A172 (cell line): ENCODE measurements at places on chromosomes 7 and 10.

- DNase-seq, result no peak
Observed at GRCh38 chr7:100614308-100614861, 2.0 kb downstream of the MOSPD3 start.

DNA sequence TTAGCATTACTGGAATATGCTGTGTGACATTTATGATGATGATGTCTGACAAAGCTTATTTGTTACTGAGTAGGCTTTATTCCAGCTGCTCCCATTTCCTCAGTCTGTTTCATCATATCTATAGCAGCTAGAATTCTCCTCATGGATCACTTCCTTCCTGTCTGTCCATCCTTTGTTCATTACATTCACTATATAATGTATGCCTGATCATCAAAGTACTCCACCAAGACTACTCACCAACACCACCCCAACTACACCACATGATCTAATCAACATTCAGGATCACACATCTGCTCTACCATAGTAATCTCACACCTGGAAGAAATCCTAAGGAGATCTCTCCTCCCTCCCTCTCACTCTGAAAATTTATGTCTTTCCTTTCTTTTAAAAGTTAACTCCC lies 61.3 kb downstream of the APBB1IP start:
- DNase-seq, result no peak

DNA sequence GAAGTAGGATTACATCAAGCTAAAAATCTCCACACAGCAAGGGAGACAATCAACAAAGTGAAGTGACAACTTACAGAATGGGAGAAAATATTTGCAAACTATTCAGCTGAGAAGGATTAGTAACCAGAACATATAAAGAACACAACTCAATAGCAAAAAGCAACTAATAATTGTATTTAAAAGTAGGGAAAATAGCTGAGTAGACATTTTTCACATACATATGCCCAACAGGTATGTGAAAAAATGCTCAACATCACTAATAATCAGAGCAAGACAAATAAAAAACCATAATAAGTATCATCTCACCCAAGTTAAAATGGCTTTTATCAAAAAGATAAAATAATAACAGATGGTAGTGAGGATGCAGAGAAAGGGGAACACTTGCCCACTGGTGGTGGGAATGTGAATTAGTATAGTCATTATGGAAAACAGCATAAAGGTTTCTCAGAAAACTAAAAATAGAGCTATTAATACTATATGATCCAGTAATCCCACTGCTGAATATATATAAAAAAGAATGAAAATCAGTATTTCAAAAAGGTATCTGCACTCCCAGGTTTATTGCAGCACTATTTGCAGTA lies 784.5 kb upstream of the C7orf33 start:
- no peak for DNase-seq

DNA sequence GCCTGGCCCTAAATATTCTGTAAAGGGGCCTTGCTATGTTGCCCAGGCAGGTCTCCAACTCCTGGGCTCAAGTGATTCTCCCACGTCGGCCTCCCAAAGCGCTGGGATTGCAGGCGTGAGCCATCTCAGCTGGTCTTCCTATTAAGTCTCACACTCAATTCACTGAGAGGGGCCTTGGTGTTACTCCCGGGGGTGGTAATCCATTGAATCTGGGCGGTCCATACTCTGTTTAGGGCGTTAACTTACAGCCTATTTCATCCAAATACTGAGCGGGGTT lies 665 bp upstream of the SRRT start:
- DNase-seq, result no peak

GRCh38 chr10:37872955-37873354 lies 15.5 kb upstream of the ZNF248 start:
- no peak for DNase-seq

DNA sequence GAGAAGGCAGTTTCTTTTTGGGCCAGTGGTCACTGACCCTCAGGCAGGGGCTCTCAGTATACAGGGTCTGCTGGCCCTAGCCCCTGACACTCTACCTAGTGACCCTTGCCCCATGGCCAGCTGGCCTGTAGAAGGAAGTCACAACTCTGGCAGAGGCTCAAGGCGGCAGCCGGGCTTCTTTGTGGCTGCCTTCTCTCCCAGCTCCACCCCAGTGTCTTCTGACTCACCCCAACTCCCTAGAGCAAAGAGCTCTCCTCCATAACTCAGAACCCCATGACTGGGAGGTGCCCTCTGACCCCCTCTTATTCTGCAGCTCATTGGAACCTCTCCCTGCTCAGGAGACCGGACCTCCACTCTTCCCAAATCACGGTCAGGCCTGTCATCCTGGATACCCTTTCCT lies 358.2 kb downstream of the FGFR2 start:
- DNase-seq, result no peak

GRCh38 chr7:80650030-80650429 lies 11.6 kb downstream of the CD36 start:
- DNase-seq, result no peak

GRCh38 chr7:88347090-88347489 lies 40.4 kb upstream of the STEAP4 start:
- DNase-seq, result no peak

- peak; percentile 87 for DNase-seq
Observed at GRCh38 chr10:96588616-96589419, 2.0 kb upstream of the TM9SF3 start.

DNA sequence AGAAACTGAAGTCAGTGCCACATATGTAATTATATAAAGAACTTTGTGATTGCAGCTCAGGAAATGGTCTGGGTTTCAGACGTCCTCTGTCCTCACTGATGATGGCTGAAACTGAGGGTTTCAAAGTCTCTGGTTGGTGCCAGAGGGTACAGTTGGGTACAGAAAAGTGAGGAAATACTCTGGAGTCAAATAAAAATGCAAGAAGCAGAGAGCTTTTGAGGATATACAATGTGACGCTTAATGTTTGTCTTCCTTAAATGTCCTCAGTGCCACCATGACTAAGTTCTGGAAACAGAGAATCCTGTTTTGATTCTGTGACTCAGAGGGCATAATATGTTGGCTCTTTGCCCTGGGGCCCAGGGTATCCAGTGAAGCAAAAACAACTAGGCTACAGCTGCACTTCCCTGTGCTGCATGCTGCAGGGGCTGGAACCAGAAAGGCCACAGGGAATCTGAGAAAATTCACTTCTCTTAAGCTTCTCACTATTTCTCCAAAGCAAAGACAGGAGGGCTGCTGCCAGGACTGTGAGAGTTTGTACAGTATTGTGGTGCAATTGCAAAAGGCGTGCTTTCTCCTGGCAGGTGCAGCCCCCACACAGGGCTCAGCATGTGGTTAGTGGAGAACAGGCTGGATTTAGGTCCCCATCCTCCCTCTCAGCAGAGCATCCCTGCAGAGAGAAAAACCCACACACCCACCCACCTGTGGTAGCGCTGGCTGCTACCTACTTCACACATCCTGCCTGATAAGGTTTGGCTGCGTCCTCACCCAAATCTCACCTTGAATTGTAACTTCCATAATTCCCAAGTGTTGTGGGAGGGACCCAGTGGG lies 169.5 kb upstream of the SVIL start:
- DNase-seq, result peak; percentile 94

DNA sequence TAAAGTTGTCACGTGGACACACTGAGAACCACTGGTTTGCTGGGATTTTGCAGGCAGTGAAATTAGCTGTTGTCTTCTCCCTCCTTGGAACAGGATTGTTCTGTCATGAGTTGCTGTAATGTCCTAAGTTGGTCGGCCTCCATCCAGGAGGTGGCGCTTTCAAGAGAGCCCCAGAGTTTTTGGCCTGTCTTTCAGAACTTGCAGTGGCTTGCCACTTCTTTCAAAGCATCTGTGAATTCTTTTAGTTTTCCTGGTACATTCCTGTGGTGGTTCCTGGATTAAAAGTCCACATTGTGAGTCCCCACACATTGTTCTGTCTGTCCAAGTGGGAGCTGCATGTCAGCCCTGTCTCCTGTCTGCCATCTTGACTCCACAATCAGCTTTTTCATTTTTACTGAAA lies 133.8 kb downstream of the PON1 start:
- DNase-seq, result peak; percentile 4

DNA sequence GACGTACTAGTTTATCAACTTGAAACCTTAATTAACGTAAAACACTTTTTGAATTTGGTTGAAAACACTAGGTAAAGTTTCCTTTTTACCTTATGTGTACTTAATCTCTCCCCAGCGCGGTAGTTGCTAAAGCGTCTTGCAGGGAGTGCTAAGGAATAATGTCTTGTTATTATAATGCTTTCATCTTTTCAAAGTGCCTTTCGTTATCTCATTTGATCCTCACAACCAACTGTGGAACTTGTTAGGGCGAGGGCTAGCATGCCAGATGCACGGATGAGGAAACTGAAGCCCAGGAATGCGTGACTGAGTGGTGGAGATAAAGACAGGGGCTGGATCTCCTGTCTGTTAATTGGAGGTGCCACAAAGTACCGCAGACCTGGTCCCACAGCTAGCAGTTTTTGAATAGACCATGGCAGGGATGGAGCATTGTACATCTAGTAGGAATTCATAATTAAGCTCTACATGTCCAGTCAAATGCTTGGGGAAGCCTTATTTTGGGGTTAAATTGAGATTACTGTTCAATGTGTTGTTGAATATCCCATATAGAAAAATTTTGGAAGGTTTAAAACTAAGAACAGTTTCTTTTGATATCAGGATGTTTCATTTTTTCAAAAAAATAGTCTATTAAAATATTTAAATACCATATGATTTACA lies 234.3 kb downstream of the SH2D4B start:
- no peak for DNase-seq

DNA sequence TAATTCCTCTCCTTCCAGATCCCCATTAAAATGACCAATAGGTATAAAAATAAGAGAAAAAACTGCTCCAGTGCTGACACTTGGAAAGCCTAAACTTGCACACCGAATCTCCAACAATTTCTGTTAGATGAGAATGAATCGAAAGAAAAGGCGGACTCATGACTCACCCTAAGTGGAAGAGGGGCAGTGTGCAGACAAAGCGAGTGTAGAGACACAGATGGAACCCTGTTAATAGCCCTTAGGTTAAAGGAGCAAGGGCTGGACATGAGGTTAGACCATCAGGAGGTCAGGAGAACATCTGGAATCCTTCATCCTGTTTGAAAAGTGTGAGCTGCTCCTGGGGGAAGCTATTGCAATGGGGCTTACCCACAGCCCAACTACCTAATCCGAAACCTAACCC lies 103.4 kb upstream of the GLI3 start:
- no peak for DNase-seq

GRCh38 chr7:100641463-100641859 lies at the start of gene TFR2:
Gene TFR2, minus strand, starts transcription at chr7:100641552. Its CDS starts 43 bp downstream, at chr7:100641509.
- no peak for DNase-seq

DNA sequence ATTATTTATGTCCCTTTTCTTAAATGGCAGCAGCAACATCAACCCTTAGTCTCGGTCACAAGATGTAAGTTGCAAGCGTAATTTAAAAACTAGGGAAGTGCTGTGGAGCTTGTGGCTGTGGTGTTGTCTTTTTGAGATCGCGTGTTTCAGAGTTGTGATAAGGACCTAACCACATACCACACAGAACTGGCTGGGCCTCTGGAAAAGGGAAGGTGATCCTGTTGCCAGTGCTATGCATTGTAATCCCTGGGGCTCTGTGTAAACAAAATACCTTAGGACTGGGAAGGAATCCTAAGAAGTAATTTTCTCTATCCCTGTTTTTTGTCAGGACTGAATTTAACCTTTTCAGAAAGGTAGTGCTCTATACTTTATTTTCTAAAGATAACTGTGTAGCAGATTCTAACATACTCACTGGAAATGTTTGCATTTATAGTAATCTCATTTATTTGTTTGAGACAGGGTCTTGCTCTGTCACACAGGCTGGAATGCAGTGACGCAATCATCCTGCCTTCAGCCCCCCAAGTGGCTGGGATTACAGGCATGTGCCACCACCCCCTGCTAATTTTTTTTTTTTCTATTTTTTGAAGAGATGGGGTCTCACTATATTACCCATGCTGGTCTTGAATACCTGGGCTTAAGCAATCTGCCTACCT lies 60.4 kb downstream of the INPP5F start:
- DNase-seq, result peak; percentile 63

- no peak for DNase-seq
Observed at GRCh38 chr7:97272237-97272975, 154.9 kb downstream of the SDHAF3 start.

GRCh38 chr7:68319061-68319460 lies 1279.2 kb upstream of the AUTS2 start:
- no peak for DNase-seq

DNA sequence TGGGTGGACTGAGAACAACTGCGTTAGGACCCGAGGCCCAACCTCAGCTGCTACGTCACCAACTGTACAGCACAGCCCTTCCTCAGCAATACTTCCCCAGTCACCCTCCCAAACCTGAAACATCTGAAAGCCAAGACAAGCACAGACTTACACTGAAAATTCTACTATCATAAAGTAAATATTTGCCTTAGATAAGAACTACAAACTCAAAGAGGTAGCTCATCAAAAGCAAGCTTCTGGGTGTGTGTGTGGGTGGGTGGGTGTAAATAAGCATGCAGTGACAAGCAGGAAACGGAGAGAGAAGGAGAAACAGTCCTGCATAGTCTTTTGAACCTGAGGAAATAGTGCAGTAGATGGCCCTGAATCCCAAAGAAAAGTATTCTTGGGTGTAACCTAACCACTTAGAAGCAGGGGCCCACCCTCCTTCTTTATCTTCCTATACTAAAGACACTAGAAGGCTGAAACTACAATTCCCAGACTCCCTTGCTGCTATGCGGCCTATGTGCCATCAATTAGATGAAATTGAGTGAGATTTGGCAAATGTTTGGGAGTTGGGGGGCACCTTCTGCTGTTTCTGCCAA lies 18.7 kb downstream of the SLC25A13 start:
- peak; percentile 8 for DNase-seq

- DNase-seq, result no peak
Observed at GRCh38 chr7:158747408-158747807, 42.8 kb upstream of the NCAPG2 start.

GRCh38 chr7:53531-53930 lies 138.8 kb upstream of the FAM20C start:
- DNase-seq, result no peak

DNA sequence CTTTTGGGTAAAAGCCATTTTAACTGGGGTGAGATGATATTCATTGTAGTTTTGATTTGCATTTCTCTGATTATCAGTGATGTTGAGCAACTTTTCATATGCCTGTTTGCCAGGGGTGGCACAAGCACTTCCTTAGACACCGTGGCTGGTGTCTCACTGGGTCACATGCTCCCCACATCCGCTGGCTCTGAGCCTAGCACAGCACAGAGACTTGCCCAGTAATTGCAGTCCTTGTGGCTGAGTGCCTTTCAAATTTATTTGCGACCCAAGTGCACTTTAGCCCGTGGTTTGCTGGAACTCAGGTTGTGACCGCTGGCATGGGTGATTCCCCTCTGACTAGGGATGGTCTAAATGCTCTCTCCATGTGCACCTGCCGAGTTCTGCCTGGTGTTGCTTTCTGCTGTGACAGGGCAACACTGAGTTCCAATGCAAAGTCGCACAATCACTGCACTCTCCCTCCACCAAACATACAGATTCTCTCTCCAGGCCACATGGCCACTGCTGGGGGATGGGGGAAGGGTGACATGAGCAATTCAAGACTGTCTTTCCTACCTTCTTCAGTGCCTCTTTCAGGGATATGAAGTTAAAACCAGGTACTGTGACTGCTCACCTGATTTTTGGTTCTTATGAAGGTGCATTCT lies 66.5 kb downstream of the ZNF277 start:
- peak; percentile 35 for DNase-seq

GRCh38 chr10:69465457-69466157 lies 14.3 kb downstream of the TSPAN15 start:
- no peak for DNase-seq
